ENCODE measurements at places on chromosomes 3 and 15. TPM values are rescaled to one million over a fixed set of nuclear protein-coding genes. Genes with fewer than 3 reads are reported as not detected.

The OPA1 gene
- 37.8 TPM for total RNA-seq

The PLCH1 gene
- 1.0 TPM for total RNA-seq

The GHSR gene
- not detected for total RNA-seq

The FANCD2OS gene
- not detected for total RNA-seq

The OXSR1 gene
- 31.4 TPM for total RNA-seq

The USP3 gene
- 39.9 TPM for total RNA-seq

All from mesangial cell (primary cell).